Germinal center (tissue), 1 donor: ENCODE measurements at places on chromosomes 11 and 22.

- DNase-seq: no peak
Measured at GRCh38 chr11:112172362-112172994, 2.8 kb upstream of the BCO2 start.

GRCh38 chr11:20839231-20839630, 169.8 kb downstream of the NELL1 start:
- DNase-seq: no peak

DNA sequence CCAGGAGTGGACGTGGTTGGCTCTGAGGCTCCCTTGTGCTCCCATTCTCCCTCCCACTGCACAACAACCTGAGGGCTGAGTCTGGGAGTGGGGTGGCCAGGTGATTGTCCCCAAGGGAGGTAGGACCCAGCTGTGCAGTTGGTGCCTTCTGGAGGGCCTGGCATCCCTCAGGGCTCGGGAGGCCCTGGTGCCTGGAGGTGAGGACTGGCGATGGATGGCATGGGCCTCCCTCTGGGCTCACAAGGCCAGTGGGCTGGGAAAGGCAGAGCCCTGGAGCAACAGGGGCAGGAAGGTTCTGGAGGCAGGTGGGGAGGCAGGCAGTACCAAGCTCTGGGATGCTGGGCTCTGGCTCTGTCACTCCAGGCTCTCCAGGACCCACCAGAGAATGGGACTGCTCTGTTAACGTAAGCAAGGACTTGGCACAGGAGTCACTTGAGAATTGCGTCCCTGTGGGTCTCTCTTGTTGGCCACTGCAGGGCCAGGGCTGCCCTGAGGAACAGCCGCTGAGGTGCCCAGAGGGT, 114.2 kb downstream of the KCNQ1OT1 start:
- DNase-seq: no peak

DNA sequence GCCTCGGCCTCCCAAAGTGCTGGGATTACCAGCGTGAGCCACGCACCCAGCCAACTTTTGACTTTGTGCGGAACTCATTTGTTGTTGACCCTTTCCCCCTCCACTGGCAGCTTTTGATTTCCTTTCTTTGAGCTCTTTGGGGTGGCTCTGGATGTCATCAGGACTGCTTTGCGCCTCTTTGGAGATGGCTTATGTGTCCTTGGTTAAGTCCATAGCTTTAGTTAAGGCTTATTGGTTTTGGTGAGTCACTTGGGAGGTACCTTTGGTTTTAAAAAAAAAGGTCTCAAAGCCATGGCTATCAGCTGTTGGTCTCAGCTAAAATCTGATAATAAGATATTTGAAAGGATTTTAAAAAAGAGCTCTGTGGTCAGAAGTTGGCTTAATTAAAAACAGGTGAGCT, 5.1 kb upstream of the ARSA start:
- DNase-seq: no peak

DNA sequence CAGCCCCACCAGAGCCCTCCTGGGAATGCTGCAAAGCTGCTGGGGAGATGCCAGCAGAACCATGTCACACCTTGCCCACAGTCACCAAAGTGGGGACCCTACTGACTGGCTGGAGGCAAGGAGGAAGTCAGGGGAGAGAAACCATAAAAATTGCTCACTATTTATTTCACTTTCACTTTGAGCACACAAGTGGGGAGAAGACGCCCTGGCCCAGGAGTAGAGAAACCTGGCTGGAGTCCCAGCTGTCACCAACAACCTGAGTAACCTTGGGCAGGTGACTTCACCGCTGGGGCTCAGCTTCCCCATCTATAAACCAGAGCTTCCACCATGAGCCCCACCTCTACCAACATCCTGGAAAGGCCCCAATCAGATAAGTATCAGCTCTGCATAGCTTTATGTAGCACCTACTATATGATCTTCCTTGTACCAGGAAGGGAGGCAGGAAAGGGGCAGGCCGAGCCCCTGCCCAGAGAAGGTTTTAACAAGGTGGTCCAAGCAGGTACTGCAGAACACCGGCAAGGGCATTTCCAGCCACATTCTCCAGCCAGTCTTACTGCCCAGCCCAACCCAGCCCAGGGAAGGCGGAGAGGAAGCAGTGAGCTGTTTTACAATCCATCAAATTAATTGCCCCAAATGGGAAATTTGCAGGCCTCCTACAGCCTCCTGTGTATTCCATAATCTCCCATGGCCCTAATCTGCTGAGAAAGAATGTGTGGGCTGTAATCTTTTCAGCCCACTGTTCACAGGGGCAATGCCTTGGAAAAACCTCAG, 27.6 kb downstream of the PLEKHA7 start:
- DNase-seq: peak; percentile 57

GRCh38 chr11:131350872-131351271, 19.5 kb upstream of the NTM start:
- DNase-seq: no peak

DNA sequence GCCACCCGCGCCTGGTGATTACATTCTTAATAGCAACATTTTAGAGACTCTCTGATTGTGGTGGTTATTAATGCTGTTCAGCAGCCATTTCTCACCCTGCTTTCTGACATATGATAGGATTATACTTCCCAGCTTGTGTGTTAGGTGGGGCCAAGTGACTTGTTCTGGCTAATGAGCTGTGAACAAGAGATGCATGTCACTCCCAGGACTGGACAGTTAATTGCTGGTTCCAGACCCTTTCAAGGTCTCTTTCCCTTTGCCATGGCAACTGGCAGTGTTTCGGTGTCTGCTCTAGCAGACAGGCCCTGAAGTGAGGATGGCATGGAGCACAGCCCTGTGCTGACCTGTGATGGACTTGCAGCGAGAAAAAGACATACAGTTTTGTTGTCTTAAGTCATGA, 8.9 kb upstream of the PTPRJ start:
- no peak for DNase-seq

- DNase-seq: no peak
Measured at GRCh38 chr22:30116362-30117117, 36.3 kb downstream of the HORMAD2 start.

DNA sequence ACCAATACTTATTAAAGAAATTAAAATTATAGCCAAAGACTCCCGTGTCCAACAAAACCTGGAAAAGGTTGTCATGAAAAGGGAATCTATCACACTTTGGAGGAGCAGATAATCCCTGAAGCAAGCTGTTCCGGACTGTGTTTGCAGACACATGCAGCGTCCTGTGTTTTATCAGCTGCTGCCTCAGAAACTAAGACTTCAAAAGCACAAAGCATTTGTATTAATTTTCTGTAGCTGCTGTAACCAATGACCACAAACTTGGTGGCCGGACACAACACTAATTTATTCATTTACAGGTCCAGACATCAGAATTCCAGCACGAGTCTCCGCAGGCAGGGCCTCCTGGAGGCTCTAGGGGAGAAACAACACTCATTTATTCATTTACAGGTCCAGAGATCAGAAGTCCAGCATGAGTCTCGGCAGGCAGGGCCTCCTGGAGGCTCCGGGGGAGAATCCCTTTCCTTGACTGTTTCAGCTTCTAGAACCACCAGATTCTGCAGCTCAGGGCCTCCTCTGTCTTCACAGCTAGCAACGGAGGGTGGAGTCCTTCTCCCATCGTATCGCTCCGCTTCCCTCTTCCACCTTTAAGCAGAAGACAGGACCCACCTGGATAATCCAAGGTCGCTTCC, 465.3 kb downstream of the BRD1 start:
- no peak for DNase-seq

DNA sequence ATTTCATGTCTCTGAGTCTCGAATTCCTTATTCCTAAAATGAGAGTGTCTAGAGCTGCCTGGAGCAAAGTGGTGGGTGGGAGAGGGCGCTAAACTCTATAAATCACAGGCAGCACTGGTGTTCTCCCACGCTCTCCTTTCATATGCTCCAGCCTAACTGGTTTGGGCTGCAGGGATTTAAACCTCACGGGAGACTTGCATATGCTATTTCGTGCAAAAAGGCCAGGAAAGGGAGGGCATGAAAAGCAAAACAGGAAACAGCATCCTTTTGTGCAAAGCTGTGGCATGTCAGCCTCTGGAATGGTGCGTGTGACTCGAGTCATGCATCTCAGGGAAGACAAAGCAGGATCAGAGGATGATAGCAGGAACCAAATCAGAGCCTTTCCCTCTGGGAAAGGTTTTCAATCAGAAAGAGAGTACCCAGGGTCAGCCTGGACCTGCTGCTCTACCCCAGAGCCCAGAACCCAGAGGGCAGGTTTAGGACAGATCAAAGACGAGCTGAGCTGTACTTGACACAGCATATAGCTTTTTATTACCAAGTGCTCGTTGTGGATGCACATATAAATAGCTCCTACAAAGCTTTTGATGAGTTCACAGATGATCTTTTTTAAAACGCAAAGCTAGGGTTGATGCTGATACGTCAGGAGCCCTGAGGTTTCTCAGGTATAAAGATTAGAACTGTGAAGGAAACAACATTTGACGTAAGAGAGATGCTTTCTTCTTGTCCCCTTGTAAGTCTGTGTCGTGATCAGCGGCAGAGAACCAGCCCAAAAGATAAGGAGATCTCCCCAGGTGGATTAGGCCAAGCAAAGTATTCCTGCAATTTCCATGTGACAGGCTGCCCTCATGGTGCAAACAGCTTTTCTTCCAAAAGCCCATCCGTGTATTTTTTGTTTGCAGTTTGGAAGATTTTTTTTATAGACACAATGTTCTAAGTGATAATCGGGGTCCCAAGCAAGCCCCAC, 46.2 kb upstream of the YWHAH start:
- DNase-seq: no peak

DNA sequence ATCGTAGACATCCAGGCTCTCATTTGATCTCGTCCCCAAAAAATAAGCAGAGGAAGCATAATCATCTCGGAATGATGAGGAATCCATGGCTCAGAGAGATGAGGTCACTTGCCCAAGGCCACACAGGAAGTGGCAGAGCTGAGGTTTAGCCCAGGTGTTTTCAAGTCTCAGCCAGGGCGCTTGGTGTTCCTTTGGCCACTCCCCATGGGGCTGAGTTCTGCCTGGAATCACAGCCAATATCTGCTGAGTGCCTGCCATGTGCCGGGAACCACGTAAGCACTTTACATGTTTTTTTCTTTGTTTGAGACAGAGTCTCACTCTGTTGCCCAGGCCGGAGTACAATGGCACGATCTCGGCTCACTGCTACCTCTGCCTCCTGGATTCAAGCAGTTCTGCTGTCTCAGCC, 29.5 kb upstream of the MYH9 start:
- no peak for DNase-seq

GRCh38 chr11:59866836-59867235, 549 bp upstream of the TCN1 start:
- no peak for DNase-seq

DNA sequence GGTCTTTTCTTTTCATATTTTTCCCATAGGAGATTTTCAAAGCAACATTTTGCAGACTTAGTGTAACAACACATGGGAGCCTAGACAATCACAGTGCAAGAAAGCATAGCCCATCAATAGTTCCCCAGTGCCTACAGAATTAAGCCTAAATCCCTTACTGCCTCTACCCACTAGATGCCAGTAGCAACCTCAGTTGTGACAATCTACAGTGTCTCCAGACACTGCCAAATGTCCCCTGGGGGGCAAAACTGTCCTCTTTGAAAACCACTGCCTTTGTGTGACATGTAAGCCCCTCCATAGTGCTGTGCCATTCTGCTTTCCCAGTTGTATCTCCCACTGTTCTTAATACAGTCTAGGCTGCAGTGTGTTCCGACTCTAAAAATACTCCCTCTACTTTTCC, 1329.0 kb downstream of the LRRC4C start:
- DNase-seq: no peak

DNA sequence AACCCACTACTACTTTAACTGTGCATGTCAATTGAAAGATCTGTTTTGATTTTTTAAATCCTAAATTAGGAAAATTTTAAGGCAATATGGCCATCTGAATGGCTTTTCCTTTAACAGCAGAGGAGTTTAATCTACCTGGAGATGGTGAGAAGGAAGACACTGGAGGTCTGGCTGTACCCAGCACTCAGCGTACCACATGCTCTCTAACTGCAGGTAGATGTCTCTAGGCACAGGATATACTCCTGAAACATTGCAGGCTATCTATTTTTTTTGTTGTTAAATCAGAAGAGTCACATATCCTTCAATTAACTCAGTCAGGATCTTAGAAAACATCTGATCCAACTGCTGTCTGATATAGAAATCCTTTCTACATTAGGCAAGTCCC, 17.3 kb upstream of the CASTOR1 start:
- DNase-seq: peak; percentile 15

DNA sequence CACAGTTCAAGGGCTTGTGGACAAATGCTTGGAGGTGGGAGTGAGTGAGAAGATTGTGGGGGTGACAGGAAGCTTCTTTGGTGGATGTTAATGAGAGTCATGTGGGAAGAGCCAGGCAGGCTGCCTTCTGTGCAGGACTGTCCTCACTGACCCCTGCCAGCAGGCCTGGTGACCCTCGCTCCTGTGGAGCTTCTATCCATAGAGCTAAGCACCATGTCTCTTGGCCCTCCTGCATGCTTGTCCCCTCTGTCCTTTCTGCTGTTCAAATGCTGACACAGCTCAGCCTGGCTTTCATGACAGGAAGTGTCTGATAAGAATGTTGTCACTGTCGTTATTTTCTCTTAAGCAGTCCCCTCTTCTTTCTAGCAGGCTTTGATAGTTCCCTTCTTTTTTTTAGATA, 37.6 kb downstream of the NAT10 start:
- DNase-seq: no peak

DNA sequence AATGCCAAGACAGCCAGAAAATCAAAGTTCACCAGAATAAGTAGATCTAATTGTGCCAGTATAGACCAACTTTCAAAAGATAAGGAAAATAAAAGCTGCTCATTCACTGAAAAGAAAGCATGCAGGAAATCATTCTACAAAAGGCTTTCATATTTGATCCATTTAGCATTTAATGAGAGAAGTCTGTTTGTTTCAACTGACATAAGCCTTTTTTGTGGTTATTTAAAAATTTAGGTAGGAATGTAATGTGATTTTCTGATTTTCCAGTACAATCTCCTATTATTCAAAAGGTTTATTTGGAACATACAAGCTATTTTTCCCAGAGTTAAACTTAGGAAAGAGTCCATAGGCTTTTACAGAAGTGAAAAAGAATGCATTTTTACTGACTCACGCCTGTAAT, 92.7 kb downstream of the SBF2 start:
- no peak for DNase-seq

DNA sequence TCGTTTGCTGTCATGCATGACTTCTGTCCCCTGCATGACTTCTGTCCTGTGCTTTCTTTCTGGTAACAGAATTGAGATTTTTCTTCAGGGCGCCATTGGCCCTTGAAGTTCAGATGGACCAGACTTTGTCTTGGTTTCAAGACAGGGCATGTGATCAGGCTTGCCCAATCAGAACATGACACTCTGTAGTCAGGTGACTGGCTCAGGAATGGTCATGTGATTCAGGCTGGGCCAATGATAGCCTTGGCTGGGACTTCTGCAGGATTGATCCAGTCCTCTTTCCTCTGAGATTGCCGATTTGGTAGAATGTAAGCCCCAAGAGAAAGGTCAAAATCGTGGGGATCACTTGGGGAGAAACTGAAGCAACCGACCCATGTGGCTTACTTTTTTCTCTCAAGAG, 90.5 kb upstream of the ALX4 start:
- DNase-seq: no peak
